HuH-7.5 (cell line): ENCODE measurements at places on chromosomes 2 and 18.

DNA sequence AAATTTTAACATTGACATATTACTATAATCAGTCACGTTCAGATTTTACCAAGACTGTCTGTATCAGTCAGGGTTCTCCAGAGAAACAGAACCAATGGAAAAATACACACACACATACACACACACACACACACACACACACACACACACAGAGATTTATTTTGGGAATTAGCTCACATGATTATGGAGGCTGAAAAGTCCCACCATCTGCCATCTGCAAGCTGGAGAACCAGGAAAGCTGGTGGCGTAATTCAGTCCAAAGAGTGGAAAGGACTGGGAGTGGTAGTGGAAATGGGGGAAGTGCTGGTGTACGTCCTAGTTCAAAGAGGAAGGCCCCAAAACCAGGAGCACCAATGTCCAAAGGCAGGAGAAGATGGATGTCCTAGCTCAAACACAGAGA, 166.4 kb downstream of the AKAIN1 start:
- DNase-seq: no peak

GRCh38 chr2:238739668-238740067, 108.2 kb upstream of the TWIST2 start:
- no peak for DNase-seq

GRCh38 chr2:186772579-186772978, 76.4 kb downstream of the ZSWIM2 start:
- DNase-seq: no peak

DNA sequence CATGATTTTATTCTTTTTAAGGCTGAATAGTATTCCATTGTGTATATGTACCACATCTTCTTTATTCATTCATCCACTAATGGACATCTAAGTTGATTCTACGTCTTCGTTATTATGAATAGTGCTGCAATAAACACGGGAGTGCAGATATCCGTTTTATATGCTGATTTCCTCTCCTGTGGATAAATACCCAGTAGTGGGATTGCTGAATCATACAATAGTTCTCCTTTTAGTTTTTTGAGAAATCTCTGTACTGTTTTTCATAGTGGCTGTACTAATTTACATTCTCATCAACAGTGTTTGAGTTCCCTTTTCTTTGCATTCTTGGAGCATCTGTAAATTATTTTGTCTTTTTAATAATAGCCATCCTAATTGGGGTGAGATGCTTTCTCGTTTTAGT, 114.5 kb downstream of the RGPD3 start:
- DNase-seq: no peak

- DNase-seq: no peak
Measured at GRCh38 chr2:238299803-238300202, 11.4 kb upstream of the PER2 start.

- no peak for DNase-seq
Measured at GRCh38 chr18:23971666-23972230, 42.8 kb upstream of the TTC39C start.

DNA sequence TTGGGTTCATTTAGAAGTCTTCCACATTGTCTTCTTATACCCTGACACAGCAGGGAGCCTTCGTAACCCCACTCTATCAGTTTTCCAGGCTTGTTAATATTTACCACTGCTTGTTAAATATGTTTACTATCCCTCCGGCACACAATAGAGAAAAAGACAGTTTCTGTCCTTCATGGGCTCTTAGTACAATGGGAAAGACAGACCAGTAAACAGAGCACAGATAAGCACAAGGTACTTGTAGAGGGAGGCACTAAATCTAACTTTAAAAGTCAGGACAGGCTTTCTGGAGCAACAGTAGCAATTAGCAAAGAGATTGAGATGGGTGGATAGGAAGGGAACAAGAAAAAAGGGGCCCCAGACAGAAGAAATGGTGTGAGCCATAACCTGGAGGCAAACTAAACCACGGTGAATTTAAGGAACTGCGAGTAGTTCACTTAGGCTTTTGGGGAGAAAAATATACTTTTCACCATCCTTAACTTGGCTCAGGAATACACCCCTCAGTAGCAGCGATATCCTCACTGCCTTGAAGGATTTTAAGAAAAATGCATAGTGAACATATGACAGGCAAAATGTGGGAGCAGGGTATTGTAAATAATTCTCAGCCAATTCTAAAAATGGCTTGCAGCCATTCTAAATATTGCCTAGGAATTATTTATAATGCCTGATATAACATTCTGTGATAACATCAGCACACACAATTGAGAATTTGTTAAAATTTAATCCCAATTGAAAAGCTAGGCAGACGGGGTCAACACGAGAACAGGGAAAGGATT, 383.7 kb downstream of the CDH2 start:
- no peak for DNase-seq

- no peak for DNase-seq
Measured at GRCh38 chr2:112164876-112165275, 26.7 kb downstream of the FBLN7 start.

GRCh38 chr2:3738454-3738853, 35.1 kb downstream of the DCDC2C start:
- DNase-seq: peak; percentile 36

- DNase-seq: no peak
Measured at GRCh38 chr2:178392215-178392614, 58.8 kb downstream of the PRKRA start.

GRCh38 chr18:75324686-75325257, 102.7 kb downstream of the SMIM21 start:
- no peak for DNase-seq

DNA sequence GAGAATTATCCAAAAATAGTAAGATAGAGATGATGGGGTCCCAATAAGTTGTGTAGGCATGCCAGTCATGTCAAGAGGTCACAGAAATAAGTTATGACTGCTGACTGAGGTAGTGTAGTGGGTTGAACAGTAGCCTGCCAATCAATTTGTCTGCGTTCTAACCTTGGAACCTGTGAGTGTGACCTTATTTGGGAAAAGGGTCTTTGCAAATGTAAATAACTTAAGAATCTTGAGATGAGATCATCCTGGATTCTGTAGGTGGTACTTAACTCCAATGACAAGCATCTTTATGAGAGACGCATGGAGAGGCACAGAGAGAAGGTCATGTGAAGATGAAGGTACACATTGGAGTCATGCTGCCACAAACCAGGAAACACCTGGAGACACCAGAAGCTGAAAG, 31.0 kb downstream of the ACVR1 start:
- no peak for DNase-seq

GRCh38 chr18:63309422-63309821, 10.1 kb downstream of the BCL2 start:
- DNase-seq: no peak

- no peak for DNase-seq
Measured at GRCh38 chr2:135839713-135840112, 2.7 kb upstream of the LCT start.

DNA sequence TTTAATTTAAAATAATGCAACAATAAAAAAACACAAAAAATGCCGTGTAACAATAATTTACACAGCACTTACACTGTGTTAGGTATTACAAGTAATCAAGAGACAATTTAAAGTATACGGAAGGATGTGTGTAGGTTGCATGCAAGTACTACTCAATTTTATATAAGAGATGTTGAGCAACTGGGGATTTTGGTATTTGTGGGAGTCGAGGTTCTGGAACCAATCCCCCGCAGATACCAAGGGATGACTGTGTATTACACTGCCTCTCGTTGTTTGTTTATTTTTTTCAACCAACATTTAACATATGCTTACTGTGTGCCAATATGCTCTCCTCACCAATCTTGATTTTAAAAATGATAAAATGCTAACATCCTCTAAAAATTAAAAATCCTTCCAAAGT, 24.8 kb downstream of the MAP3K2 start:
- no peak for DNase-seq
